SK-MEL-5 (cell line): ENCODE measurements at places on chromosomes 5 and 9. TPM values are rescaled to one million over a fixed set of nuclear protein-coding genes. Genes with fewer than 3 reads are reported as not detected.

DNA sequence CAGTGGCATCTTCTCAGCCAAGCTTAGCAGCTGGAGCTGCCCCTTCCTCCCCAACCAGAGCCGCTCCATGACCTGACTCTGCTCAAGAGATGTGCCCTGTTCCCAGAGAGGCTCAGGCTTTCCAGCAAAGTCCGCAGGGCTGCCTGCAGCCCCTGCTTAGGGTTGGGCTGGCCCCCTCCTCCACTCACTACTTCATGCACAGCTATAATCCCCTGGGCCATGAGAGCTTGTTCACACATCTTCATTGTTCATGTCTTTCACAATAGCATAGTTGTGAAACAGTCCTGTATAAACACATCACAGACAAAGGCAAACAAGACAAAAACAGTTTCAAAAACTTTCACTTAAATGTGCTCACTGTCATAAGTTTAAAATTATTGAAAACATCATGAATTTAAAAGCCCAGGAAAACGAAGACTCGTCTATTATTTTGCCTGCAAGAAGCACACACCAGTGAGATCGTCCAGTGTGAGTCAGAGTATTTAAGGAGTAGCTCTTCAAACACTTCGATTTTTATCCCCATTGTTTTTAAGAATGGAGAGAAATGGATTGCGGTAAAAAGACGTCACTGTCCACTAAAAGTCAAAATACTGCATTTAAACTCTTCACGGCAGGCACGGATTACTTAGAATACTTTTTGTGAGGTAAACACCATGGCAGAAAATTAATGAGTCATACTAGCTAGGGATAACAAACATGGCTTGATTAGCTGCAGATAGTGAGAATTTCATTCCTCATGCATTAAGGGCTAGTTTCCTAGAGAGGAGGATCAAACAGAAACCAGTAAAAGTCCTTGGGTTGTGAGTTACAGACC, 40.7 kb upstream of the S1PR3 start:
- DNase-seq, result no peak

DNA sequence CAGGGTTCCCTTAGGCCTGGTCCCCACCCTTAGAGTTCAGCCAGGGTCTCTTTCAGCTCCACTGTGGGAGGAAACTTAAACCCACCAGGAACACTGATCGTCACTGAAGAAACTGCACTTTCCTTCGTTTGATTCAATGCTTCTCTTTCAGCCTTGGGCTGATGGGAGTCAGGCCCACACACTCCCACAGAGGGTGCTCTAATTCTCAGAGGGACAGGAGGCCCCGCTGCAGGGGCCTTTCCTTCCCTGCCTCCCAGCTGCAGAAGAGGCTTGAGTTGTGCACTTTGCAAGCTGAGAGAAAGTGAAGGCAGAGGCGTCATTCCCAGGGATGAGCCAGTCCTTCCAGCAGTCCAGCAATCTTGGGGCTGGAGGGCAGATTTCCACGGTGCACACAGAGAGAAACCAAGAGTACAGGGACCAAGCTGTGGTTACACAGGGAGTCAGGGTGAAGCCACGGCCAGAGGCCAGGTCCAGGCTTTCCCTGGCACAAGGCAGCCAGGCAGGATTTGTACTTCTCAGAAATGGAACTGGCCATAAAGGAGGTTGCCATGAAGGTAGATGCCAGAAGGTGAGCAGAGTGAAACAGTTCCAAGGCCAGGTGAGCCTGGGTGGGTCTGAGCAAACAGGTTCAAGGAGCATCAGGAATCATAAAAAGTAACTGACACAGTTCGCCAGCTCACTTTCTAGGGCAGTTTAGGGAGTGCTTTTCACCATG, 10.4 kb upstream of the GLIPR2 start:
- no peak for DNase-seq

DNA sequence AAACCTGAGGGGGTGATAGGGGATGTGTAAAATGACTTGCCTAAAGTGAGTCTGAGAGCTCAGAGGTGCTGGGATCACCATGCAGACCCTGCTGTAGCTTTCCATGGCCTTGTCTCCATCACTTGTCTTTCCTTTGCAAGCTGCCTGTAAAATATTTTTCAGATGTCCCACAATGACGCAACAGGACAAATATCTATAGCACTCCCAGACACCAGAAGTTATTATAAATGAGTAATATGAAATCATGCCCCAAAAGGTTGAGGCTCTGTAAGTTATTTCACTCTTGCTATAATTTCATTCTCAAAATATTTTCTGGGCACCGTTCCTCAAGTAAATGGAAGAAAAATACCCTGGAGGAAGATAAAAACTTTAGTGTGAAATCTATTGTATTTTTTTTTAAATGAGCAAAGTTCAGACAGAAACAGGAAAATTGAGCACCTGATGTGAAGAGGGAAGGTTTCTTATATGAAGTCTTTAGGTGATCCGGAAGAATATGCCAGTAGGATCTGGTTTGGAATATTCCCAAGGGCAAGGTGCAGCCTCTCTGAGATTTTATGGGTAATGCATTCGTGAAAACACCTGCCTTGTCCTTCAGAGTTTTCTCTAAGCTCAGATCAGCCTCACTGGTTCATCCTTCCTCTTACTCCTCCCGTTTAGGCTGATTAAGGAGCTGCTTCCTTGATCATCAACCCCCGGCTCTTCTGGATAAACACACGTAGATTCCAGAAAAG, 138.3 kb upstream of the DMAC1 start:
- DNase-seq, result no peak

DNA sequence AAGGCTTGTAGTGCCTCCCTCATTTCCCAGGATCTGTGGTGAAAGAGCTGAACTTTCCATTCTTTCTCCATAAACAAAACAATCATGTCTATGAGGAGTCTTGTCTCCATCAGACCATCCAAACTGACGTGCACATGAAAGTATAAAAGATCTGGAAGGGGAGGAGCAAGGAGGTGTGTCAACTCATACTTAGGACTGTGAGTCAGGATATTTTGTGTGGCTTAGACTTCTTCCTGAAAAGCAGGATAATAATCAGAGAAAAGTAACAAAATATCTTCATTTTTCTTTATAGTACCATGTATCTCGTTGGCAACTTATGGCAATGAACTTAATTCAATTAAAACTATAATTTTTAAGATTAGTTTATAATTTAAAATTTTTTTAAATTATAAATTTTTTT, 96.0 kb upstream of the PRRC1 start:
- DNase-seq, result no peak

DNA sequence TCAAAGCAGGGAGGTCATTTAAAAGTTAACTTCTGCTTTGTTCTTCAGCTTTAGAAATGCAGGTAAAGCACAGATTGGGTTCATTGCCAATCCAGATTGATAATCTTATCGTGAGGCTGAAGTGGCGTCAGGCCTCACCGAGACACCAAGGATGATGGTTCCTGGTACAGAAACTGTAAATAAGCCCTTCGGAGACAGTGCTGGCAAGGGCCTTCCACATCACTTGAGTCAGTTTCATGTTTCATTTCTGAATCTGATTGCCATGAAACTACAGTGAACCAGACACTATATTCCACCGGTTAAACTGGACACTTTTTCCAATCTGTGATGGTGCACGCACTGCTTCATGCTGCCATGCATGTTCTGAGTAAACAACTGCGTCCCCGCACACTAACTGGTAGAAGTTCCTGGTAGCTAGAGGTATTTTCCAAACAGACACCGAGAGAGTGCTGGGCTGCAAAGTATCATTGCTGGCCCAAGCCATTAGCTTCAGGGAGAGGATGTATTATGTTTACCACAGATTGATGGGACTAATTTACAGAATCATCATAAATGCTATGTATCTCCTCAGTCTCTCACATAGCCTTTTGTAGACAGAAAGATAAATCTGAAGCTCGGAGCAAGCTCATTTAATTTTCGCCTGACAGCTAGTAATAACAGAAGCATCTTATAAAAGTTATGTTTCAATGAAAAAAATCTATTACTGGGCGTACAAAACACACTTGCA, 336.1 kb downstream of the GLIS3 start:
- no peak for DNase-seq

GRCh38 chr9:98931600-98932389, 11.9 kb upstream of the COL15A1 start:
- no peak for DNase-seq

GRCh38 chr9:89458768-89459496, 39.0 kb downstream of the SEMA4D start:
- DNase-seq, result no peak

GRCh38 chr5:168479166-168479565, 7.1 kb upstream of the RARS1 start:
- no peak for DNase-seq

GRCh38 chr9:88373045-88373444, 15.2 kb upstream of the SPIN1 start:
- DNase-seq, result no peak

DNA sequence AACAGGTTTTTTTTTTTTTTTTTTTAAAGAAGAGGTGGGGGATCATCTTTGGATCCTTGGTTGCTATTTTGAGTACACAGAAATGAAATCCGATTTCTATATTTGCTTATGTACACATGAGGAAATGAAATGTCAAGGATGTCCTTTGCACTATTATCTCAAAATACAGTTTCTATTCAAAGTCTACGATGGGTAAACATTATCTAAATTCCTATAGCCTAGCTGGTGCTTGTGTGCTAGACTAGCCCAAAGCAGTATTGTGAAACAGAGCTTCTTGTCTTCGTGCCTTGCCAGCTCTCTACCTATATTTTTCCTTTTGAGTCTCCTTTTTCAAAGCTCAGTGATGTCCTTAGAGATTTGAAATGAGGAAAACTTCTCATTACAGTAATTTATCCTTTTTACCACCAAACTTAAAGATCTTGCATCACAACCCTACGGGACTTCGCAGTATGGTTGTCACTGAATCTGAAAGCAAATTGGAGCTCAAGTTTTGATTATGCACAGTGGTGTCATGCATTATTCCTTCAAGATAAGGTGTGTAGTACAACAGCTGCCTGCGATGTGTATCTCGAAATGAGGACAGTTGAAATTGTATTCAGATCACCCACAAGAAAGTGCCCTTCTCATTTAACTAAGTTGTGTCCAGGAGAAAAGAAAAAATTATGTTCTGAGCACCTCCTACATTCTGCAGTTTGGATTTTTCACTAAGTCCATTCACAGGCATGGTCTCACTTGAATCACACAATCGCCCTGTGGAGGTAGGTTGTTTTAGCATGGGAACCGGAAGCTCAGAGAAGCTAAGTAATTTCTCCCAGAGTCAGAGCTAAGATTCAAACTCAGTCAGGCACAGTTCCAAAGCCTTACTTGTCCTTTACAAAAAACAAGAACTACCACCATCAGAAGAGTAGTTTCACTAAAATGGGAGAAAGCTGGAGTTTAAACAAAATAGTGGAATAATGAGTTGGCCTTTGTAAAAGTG, 379.0 kb downstream of the GLIS3 start:
- DNase-seq, result no peak

GRCh38 chr5:158824241-158824882, 275.4 kb downstream of the EBF1 start:
- DNase-seq, result no peak

- DNase-seq, result no peak
Measured at GRCh38 chr9:5375790-5376477, 36.3 kb upstream of the RLN1 start.

DNA sequence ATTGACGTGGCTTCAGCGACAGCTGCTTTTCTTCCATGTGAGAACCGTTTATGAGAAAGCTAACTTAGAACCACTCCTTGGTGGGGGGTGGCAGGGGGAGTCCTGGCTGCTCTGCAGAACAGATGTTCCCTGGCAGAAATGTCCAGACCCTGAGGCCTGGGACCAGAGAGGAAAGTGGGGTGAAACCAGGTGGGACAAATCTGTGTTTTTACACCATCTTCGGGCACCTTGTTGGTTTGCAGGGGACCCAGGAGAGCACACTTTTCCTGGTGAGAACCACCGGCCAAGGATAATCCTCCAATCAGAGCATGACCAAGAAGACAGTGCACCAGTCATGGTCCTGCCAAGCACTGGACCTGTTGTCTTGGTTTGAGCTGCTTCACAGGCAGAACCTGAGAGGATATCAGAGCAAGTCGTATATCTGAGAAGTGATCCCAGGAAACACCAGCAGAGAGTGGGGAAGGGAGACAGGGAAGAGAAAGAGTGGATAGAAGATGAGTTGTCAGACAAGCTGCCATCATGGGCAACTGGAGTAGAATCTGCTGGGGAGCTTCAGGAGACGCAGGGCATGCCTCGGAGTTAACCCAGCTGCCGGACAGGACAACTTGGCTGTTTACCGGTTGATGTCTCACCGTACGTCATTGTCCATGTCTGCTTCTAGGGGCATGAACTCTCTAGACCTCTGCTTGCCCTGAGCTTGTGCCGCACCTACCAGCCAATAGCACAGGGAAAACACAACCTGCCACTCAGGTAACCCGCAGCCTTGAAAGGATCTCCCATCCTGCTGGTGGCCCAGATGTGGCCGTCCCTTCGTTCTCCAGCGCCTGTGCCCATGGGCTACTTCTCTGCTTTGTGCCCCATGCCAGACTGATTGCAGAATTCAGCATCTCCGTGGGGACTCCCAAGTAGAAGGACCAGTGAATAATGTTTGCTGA, 178.4 kb upstream of the MVB12B start:
- no peak for DNase-seq

DNA sequence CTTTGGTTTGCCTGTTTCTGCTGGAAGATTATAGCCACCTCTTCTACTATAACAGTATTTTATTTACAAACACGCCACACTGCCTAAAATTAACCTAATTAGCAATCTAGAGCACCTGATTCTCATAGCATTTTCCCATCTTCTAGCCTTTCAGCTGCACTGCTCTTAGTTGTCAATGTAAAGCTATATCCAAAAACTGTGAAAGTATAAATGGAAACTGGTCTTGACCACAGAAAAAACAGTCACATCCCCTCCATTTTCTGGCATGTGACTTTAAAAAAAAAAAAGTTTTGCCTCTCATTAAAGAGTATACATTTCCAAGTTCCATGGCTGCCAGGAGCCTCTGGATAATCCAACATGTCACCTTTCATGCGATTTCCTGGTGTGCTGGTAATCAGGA, 287.8 kb downstream of the DTWD2 start:
- no peak for DNase-seq

PCDHA10 gene
- 0.16 TPM in 1 of 2 replicates, not detected in the other for total RNA-seq

TMOD1 gene
- total RNA-seq, result 3.0 and 3.3 TPM in 2 replicates

PHF24 gene
- total RNA-seq, result 0.71 and 1.3 TPM in 2 replicates

PAIP2 gene
- 84.1 and 98.7 TPM in 2 replicates for total RNA-seq

PCSK1 gene
- 10.9 and 13.6 TPM in 2 replicates for total RNA-seq

FAM240B gene
- not detected in 2 replicates for total RNA-seq

SPINK6 gene
- 0.61 TPM in 1 of 2 replicates, not detected in the other for total RNA-seq

SHISAL2B gene
- not detected in 2 replicates for total RNA-seq

PCDHGA7 gene
- 0.71 and 1.6 TPM in 2 replicates for total RNA-seq

GRIA1 gene
- total RNA-seq, result not detected in 2 replicates
